ENCODE measurements at places on chromosomes 16 and 17.

DNA sequence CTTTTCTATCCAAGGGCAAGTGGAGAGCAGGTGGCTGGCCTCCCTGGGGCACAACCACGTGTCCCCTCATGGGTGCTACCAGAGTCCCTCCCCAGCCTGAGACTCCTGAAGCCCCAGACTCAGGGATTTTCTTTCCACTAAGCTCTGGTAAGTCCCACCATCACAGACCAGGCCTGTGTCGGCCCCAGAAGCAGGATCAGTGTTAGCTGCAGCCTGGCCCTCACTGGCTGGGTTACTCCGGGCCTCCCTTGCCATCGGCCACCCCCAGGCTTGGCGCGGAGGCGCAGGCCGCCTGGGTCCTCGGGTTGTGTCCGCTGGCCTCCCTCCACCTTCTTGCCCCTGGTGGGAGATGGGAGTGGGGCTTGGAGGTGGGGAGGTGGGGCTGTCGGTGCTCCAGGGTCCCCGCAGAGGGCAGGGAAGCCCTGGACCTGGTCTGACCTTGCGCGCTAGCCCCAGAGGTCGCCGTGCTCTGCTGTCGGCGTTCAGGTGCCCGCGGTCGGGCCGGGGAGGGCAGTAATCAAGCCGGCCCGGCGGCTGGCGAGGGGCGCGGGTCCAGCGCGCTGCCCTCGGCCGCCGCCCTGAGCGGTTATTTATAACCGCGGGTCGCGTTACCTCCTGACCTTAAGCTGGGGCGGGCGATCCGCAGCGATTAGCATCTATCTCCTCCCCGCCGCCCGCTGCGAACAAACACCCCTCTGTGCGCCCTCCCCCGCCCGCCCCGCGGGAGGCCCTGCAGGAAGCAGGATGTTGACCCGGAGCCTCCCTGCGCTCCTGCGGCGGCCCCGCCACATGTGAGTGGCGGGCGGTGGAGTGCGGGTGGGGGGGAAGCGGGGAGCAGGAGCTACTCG is 78.1 kb upstream of the TOB1 start:
- DNase-seq: peak; percentile 94

DNA sequence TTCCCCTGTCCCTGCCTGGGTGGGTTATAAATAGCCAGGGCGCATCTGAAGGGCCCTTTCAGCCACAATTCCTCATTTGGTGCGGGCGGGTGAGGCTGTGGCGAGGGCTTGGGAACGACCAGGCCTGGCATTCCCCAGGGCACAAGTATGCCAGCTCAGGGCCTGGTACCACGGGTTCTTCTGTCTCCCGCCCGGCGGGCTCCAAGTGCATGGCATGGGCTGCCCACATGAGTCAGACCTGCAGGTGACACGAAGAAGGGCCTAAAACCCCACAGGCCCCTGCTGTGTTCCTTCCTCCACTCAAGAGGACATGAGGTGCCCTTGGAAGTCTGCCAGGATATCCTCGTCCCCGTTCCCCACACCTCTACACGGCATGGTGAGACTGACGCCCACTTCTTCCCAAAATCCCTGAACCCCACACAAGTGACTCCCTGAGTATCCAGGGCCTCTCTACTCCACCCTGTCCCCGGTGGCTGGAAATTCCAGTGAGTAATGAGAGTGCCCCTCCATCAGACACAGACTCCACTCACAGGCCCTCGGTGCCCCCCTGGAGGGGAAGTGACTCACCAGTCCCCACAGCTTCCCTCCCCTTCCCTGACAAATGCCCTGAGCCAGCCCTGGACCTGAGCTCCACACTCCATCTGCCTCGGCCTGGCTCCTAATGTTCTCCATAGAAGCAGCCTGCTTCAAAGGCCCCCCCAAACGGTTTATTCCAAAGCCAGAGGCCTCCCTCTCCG is 68.8 kb downstream of the ABR start:
- no peak for DNase-seq

GRCh38 chr16:77376358-77376757 is 58.5 kb downstream of the ADAMTS18 start:
- no peak for DNase-seq

DNA sequence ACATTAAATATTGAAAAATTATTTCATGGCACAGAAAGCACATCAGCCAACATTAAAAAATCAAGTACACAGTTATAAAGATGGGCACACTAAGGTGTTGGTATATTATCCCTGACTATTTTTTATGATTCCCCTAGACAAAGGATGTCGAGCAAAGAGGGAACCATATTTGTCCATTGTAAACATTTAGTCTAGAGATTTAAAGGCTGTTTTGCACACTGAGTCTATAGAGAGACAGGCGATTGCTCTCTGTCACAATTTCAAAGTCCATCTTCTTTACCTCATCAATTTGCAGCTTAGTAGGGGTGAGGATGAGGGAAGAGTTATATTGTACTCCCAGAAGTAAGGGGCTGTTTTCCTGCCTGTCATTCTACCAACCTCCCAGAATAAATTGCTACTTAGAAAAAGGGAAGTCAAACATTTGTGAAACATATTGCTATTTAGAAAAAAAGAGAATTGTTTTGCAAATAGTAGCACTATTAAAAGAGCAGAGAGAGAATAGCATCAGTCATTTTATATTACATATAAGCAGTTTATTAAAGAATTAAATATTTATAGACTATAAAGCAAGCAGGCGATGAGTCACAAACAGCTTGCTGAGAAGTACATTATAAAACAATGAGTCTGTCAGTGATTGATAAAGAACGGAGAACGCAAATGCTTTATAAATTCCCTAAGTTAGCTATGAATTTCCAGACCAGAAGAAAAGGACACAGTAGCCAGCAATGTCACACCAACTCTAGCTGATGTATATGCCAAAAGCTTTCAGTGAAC is 270.6 kb upstream of the PMFBP1 start:
- DNase-seq: no peak

DNA sequence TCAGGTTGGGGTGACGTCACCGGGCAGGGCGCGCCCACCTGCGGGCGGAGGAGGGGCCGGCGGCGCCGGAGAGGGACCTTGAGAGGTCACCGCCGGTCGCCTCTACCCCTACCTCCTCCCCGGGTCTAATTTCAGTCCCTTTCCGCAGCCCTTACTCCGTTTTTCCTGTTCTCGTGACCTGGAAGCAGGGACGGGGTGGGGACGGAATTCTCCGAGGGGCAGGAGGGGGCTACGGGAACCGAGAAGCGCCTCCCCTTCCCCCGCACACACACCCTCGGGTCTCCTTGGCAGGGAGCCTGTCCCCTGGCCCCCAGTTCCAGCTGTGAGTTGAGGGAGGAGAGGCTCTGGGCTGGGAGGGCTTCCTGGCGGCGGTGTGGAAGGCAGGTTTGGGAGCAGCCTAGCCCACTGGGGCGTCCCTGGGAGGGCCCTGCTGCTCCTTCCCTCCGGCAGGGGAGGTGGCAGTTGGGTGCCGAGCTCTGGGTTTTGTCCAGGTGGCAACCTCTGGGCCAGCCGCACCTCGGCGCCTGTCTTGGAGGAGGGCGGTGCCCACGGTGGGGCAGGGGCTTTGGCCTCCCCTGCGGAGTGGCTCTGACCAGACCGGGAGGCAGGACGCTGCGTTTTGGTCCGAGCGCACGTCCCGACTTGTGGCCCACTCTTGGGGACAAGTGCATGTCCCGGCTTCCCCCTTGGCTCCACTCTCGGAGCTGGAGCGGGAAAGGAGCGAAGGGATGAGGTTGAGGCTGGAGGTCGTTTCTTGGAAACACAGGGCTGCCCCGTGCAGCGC is 773 bp downstream of the SYNGR3 start:
- no peak for DNase-seq

GRCh38 chr17:50181591-50182560 is 16.1 kb downstream of the SGCA start:
- DNase-seq: no peak

DNA sequence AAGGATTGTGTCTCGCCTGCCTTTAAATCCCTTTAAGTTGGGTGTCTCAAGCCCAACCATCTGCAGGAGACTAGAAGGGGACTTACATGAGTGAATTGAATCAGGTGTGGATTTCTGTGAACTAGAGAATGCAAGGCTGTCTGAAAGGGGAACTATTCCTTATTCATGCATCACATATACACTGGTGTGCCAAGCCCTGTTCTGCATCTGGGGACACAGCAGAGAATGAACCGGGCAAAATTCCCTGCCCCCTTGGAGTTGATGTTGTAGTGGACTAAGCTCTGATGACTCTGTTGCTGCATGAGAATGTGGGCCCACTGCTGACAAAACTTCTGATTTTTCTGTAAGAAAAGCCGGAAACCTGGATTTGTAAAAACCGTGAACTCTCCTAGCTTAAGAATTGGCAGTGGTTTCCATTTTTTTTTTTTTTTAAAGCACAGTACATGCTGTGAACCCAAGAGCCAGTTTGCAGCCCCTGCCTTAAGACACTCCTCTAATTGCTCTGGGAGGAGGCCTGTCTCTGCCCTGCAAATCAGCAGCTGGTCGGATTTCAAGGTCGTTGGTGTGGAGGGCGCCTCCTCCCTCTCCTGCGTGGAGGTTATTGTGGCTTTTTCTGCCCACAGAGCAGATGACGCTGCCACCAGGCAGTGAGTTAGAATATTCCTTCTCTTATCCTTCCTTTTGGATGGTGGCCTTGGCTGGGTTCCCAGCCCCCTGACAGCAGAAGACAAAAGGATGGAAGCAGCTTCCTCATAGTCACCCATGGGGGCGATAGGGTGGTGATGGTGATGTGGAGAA is 131.0 kb downstream of the PRKCB start:
- DNase-seq: no peak

- DNase-seq: no peak
Measured at GRCh38 chr16:56983211-56983751, 6.1 kb upstream of the NLRC5 start.

GRCh38 chr17:82034371-82035011 is 3.0 kb downstream of the DCXR start:
- no peak for DNase-seq

- no peak for DNase-seq
Measured at GRCh38 chr16:1377406-1378010, 25.8 kb downstream of the GNPTG start.

GRCh38 chr17:60560860-60561257 is 34.8 kb upstream of the APPBP2 start:
- no peak for DNase-seq

GRCh38 chr17:38584350-38584925 is 21.3 kb downstream of the SRCIN1 start:
- peak; percentile 83 for DNase-seq

GRCh38 chr17:64500487-64500859 is 3.6 kb upstream of the POLG2 start:
- DNase-seq: no peak

DNA sequence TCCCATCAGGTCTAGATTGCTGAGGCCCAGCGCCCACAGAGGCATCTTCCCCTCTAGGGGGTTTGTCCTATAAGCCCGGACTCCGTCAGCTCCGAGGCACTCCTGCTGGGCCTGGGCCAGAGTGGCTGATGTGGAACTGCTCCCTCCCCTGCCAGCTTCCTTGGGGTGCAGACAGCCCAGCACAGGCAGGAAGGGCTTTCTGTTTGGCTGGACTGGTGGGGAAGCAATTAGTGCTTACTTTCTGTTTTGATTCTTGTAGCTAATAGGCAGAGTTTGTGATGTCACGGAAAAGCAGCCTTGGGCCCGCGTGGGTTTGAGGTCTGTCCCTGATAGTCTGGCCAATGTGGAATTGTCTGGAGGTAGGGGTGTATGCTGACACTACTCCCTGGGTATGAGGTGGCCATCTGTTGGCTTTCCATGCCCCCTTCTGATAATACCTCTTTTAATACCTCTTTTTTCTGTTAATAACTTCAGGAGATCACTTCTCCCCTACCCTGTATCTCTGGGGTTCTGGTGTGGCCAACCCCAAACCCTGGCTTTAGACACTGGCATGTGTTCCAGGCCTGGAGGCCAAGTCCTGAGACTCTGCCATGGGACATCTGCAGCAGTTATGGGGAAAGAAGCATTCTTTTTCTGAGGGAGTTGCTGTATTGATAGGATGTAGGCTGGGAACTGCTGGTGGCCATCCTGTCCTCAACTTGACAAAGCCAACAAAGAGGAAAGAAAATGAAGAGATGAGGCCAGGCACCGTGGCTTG is 190.9 kb downstream of the RAB11FIP4 start:
- DNase-seq: no peak

- DNase-seq: no peak
Measured at GRCh38 chr17:65328567-65328966, 191.4 kb downstream of the RGS9 start.

DNA sequence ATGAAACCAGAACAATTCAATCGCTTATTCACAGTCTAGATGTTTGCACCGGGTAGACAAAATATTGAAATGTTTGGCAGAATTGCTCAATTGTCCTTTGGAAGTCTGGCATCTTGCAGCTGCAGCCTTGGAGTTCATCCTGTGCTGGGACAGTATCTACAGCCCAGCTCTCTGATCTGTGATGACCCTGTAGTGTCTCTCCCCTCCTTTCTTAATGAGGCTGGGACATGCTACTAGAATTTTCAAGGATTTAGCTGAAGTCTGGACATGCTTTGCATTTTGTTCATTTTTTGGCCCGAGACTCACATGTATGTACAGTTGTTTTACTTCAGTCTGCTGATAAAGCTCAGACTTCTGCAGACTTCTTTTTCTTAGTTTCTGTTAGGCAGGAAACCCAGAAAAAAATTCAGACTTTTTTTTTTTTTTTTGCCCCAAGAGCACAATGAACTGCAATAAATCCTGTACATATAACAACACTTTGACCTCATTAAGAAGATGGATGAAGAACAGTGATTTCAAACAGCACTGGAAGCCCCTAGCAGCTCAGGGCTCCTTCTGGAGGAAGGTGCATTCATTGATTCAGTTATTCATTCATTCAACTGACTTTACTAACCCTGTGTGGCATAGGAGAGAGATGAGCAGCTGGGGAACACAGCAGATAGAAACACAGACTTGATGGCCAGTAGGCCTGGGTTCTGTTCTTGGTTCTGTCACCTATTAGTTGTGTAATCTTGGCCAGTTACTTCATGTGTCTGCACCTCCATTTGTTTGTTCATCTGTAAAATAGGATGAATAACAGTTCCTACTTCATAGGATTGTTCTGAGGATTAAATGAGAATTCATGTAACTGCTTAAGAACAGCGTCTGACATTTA is 210.0 kb downstream of the MAP2K4 start:
- DNase-seq: no peak

GRCh38 chr17:70857351-70857750 is 688.0 kb downstream of the KCNJ2 start:
- DNase-seq: no peak

DNA sequence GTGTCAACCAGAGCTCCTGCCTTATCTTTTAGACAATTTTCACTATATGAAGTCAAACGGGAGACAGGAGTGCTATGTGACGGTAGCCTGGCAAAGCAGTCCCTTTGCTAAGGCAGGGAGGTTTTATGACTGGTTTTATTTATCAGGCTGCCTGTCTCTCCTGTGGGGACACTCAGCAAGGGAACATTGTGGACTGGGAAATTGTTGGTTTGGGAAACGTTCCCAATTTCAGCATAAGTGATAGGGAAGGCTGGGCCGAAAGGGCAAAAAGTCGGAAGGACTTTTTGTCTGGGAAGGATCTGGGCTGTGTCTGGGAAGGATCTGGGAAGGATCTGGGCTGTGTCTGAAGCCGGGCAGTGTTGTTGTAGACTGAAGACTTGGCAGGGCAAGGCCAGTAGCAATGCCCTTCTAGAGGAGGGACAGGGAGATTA is 211.2 kb downstream of the PARN start:
- no peak for DNase-seq
